ENCODE measurements at places on chromosomes 11 and 22.

- DNase-seq = no peak
Measured at GRCh38 chr11:132551016-132551415, 981.3 kb downstream of the OPCML start.

DNA sequence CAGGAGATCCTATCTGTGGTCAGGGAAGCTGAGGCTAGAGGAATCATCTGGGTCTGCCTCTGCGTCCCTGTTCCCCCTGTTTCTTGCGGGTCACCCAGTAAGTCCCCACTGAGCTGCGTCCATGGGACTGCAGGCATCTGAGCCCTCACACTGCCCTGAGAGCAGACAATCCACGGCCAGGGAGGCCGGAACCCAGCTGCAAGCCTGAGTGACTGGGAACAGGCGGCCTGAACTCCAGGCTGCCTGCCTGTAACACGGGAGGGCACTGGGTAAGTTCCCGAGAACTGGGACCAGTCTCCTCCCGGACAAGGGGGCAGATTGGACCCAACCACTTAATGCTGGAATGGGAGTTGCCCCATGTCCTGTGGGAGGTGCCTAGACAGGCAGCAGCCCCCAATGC is 727.4 kb downstream of the BRD1 start:
- no peak for DNase-seq

GRCh38 chr11:11533057-11533456 is 88.7 kb downstream of the GALNT18 start:
- no peak for DNase-seq

DNA sequence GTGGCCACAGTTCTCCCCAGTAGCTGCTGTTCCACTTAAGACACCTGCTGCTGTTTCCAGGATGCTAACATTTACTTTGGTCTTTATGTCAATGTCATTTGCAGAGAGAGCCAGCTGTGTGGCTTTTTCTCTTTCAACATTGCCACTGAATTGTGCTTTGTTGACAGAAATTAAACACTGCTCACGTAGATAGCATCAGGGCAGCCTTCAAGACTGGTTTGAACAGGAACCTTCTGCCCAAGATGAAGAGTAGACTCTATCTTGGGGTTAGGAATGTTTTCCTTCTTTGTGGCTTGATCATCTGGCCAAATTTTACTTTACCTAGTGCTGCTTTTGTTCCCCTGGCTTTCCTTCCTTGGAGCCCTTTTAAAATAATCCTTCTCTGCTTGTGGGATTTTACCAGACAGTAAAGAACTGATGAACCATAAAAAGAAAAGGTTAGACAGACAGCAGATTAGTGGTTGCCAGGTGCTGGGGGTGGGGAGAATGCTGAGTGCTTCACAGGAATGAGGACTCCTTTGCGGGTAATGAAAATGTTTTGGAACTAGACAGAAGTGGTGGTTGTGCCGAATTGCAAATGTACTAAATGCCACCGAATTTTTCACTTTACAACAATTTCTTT is 22.7 kb upstream of the XBP1 start:
- DNase-seq = no peak

GRCh38 chr11:66339162-66339675 is 3.0 kb upstream of the RIN1 start:
- no peak for DNase-seq

DNA sequence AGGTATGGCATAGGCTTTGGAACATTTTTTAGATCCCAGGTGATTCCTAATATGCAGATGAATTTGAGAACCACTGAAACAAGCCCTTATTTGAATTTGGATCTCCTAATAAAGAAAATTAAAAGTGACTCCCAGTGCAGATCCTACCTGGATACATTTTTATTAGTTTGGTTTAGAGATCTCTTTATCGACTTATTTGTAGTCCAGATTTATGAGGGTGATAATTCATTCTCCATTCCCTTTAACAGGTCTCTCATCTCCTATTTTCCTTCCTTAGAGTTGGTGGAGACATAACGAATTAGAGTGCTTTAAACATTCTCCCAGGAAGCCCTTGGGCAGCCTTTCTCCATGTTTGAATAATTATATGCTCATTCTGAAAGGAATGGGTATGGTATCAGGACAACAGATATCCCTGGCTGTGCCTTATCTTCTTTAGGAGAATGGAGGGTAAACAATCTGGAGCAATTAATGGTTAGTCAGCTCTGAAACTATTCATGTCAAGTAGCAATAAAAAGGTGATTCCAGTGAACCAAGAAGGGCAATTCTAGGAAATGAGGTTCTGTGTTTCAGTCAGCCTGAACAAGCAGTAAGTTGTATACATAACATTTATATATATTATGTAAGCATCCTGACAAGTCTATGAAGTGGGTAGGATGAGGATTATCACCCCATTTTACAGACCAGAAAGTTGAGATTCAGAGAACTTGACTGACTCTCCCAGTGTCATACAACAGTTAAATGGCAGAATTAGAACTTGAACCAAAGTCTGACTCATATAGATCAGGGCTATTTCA is 53.9 kb upstream of the RCE1 start:
- no peak for DNase-seq

DNA sequence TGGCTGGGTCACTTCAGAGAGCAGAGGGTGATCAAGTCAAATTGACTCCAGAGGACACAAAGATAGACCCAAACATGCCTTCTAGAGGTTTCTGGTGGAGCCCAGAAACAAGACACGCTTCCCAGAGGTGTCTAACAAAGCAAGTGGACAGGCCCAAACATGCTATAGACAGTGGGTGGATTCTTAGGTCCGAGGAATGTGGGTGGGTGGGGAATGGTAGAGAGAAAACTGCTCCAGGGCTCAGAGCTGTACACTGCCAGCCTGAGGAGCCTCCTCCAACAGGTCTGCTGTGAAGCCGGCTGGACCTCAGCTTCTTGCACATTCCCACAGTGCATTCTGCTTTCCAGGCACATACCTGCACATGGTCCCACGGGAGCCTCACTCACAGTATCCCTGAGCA is 116.8 kb upstream of the NECTIN1 start:
- DNase-seq = no peak

DNA sequence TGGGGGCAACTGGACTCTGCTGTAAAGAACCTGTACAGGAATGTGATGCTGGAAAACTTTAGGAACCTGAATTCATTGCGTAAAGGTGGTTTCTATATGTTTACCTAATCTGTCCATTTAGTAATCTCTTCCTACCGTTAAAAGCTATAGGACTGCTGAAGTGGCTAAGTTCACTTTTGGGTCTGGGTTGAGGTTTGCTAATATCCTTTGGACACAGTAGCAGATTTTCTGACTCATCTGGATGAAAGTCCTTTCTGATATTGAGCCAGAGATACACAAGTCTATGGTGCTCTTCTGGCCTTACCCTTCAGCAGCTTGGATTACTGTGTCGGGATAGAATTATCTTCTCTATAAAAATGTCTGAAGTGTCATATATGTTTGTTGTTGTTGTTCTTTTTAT is 16.9 kb downstream of the ZNF215 start:
- DNase-seq = no peak

GRCh38 chr11:28123151-28123581 is 15.0 kb downstream of the METTL15 start:
- DNase-seq = no peak

DNA sequence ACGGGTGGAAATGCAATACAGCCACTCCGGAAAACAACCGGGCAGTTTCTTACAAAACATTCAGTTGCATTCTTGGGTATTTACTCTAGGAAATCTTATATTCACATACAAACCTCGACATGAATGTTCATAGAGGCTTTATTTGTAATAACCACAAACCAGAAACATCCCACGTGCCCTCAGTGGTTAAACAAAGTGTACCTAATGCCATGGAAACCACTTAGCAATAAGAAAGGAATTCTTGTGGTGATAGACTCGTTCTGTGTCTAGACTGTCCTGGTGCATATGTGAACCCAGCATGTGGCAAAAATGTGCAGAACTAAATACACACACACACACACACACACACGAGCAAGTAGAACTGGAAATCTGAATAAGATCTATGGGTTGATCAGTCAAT is 1073.3 kb downstream of the TBC1D22A start:
- DNase-seq = no peak

GRCh38 chr11:24070435-24070834 is 426.4 kb upstream of the LUZP2 start:
- DNase-seq = no peak

DNA sequence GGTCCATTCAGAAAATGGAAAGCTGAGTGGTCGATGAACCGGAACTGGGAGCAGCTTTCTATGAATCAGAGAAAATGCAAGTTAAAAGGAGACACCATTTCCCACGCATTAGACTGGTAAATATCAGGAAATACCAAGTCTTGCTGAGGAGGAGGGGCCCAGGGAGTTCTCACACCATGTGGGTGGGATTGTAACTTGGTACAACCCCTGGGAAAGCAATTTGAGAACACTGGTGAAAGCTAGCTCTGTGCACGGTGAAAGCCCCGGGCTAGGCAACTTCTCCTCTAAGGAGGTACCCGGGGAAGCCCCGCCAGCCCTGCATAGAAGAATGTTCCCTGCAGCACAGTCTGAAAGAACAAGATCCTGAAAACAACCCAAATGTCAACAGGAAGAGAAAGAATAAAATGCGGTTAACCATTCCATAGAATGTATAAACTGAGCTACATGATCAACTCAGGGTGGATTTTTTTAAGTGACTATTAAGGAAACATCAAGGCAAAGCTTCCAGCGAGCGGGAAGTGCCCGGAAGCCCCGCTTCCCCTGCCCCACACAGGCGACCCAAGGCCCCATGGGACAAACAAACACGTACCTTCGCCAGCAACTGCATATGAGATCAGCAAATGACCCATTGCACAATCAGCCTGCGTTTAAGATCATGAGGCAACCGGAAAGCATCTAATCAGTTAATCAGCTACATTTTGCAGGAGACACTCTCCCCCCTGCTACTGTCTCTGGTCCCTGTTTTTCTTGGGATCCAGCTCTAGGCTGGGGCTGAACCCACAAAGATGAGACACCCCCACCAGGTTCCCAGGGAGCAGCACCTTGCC is 11.3 kb downstream of the SHANK2 start:
- DNase-seq = no peak

- no peak for DNase-seq
Measured at GRCh38 chr11:132704781-132705375, 827.4 kb downstream of the OPCML start.
